ENCODE measurements at places on chromosomes 11 and 22. TPM values are rescaled to one million over a fixed set of nuclear protein-coding genes. Genes with fewer than 3 reads are reported as not detected.

FERMT3 gene
- 52.2 TPM for total RNA-seq

OR52I1 gene
- not detected for total RNA-seq

SYT8 gene
- total RNA-seq, result not detected

C11orf42 gene
- total RNA-seq, result not detected

BRSK2 gene
- total RNA-seq, result not detected

GUCY1A2 gene
- 17.0 TPM for total RNA-seq

SMTNL1 gene
- not detected for total RNA-seq

CRYAB gene
- 467 TPM for total RNA-seq

DDI1 gene
- not detected for total RNA-seq

MAP6 gene
- 5.1 TPM for total RNA-seq

SCGB1A1 gene
- total RNA-seq, result not detected

PNPLA5 gene
- total RNA-seq, result not detected

OR51B2 gene
- not detected for total RNA-seq
